ENCODE measurements at places on chromosomes 3 and 15. TPM values are rescaled to one million over a fixed set of nuclear protein-coding genes. Genes with fewer than 3 reads are reported as not detected.

SLC15A2 gene
- total RNA-seq, result not detected

ZPLD1 gene
- not detected for total RNA-seq

EPB42 gene
- not detected for total RNA-seq

CRYGS gene
- total RNA-seq, result 0.63 TPM

CD80 gene
- total RNA-seq, result not detected

GPR87 gene
- 0.29 TPM for total RNA-seq

ZNF501 gene
- 4.4 TPM for total RNA-seq

AHSG gene
- not detected for total RNA-seq

TLR9 gene
- total RNA-seq, result not detected

MSL2 gene
- total RNA-seq, result 11.7 TPM

Data from SJSA1 (cell line).